ENCODE measurements at places on chromosomes 4 and X. TPM values are rescaled to one million over a fixed set of nuclear protein-coding genes. Genes with fewer than 3 reads are reported as not detected.

DNA sequence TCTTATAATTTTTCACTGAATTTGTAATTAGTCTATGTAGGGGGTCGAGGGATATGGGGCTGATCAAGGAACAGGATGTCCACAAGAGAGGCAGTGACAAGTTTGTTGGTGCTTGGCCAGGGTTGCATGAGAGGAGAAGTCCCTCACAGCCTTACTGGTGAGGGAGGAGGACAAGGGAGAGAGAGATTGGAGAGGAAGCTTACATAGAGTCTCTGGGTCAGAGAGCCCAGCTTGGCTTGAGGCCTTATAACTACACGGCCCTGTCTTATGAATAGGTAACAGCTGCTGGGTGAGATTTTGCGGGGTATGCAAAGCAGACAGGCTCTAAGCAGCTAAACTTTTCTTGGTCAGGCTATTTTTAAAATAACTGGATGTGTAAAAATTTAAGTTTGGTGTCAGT, 37.9 kb upstream of the OTUD4 start:
- no peak overlapping the region for H3K4me3 ChIP-seq
- no peaks in the 10 kb centered on the region for H3K36me3 ChIP-seq
- H3K27ac ChIP-seq, result no peak overlapping the region
- no peak for DNase-seq
- H3K4me1 ChIP-seq, result no peaks in the 10 kb centered on the region

TTC29 gene
- not detected for total RNA-seq

GASK1B gene
- not detected for total RNA-seq

DNA sequence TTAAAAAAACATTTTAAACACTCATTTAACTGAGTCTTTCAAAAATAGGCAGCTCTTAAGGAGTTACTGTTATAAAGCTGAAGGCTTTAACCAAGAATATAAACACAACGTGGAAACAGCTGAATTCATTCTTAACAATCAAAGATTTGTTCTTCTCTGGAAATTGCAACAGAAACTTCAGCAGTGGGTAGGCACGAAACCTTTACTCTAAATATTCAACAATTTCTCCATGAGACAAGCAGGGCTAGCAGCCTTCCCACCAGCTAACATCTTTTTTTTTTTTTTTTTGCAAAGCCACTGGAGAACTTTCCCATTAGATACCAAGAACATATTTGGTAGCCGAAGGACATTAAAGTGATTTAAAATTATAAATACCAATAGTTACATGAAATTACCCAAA, 78.2 kb upstream of the PRSS48 start:
- H3K36me3 ChIP-seq, result no peaks in the 10 kb centered on the region
- H3K27ac ChIP-seq, result no peak overlapping the region

GRCh38 chrX:23799469-23800065, 16.6 kb downstream of the SAT1 start:
- no peak overlapping the region for H3K4me3 ChIP-seq
- no peaks in the 10 kb centered on the region for H3K36me3 ChIP-seq
- H3K27ac ChIP-seq, result no peak overlapping the region
- no peak for DNase-seq
- no peaks in the 10 kb centered on the region for H3K27me3 ChIP-seq
